ENCODE measurements at places on chromosomes 3 and 15.

- DNase-seq: no peak
Measured at GRCh38 chr15:32750979-32751378, 33.2 kb downstream of the GREM1 start.

DNA sequence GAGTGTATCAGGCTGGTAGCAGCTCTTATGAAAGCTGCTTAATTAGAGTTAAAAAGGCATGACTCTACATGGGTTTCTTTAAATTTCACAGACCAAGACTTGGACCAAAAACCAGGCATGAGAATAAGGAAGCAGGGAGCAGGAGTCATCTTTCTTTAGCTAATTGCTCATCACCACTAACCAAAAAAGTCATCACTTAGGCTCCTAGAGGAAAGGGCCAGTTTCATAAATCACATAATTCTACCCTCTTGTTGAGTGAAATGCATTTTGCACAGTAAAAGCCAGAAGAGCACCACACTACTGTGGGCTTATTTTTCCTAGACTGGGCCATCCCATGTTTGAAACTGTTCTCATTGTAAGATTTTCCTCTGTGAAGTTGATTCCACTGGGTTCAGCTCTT lies 175.6 kb downstream of the GREM1 start:
- DNase-seq: no peak

GRCh38 chr15:44501768-44502366 lies 35.1 kb upstream of the EIF3J start:
- peak; percentile 21 for DNase-seq

- DNase-seq: no peak
Measured at GRCh38 chr15:66850996-66851310, 148.9 kb downstream of the SMAD6 start.

DNA sequence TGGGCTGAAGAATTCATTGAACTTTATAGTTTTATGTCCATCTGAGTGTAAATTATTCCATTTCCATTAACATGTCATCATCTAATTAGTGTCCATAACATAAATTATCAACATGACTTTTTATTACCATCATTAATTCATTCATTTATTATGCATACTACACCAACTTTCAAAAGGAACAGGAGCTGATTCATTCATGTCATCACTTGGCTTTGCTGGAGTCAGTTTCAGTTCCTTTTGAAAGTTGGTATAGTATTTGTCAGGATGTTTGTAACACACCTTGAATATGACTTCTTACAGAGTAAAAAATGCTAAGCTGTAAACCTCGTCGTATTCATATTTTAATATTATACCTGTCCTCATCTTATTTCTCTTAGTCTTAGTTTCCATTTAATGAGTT lies 298.0 kb upstream of the RBMS3 start:
- no peak for DNase-seq

DNA sequence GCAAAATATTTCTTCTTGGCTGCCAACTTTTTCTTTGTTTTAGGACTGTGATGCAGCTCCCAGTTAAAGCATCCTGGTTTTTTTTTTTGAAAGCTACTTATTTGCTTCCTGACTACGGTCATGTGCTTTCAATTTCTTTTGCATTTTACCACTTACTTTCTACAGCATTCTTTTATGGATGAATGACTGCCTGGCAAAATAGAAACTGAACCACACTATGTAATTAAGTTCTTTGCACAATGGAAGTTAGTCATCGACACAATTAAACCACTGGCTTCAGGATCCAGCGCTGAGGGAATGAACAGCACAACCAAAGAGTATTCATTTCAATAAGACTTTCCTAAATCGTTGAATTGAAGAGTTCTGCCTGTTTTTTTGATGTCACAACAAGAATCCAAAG lies 82.2 kb upstream of the EPHA3 start:
- no peak for DNase-seq
